Progenitor cell of endocrine pancreas (in vitro differentiated cells): ENCODE measurements at places on chromosomes 13 and 19. TPM values are rescaled to one million over a fixed set of nuclear protein-coding genes. Genes with fewer than 3 reads are reported as not detected.

MUC16 gene
- 0.31 and 0.43 TPM in 2 replicates for total RNA-seq

C19orf38 gene
- 0.31 and 0.33 TPM in 2 replicates for total RNA-seq

ALKBH6 gene
- total RNA-seq: 32.9 and 36.8 TPM in 2 replicates

TINCR gene
- total RNA-seq: 0.60 and 1.0 TPM in 2 replicates

PPM1N gene
- 0.62 TPM in 1 of 2 replicates, not detected in the other for total RNA-seq

KMT5C gene
- 68.4 and 68.6 TPM in 2 replicates for total RNA-seq

ZNF229 gene
- total RNA-seq: 18.3 and 18.4 TPM in 2 replicates

TRIM13 gene
- 49.1 and 51.6 TPM in 2 replicates for total RNA-seq

PSG3 gene
- not detected in 2 replicates for total RNA-seq

CYP2A6 gene
- not detected in 2 replicates for total RNA-seq

MCEMP1 gene
- total RNA-seq: not detected in 2 replicates

IGFL4 gene
- 0.84 and 1.2 TPM in 2 replicates for total RNA-seq

C1QTNF9B gene
- total RNA-seq: not detected in 2 replicates

CCDC194 gene
- not detected in 2 replicates for total RNA-seq

- no peak overlapping the region for H3K27ac ChIP-seq
- H3K4me1 ChIP-seq: no peaks in the 10 kb centered on the region
- H3K4me3 ChIP-seq: no peak overlapping the region
- peaks cover 18% of the 10 kb centered on the region for H3K36me3 ChIP-seq
These were observed 27.3 kb downstream of the CHAF1A start for GRCh38 chr19:4429771-4430171.

DNA sequence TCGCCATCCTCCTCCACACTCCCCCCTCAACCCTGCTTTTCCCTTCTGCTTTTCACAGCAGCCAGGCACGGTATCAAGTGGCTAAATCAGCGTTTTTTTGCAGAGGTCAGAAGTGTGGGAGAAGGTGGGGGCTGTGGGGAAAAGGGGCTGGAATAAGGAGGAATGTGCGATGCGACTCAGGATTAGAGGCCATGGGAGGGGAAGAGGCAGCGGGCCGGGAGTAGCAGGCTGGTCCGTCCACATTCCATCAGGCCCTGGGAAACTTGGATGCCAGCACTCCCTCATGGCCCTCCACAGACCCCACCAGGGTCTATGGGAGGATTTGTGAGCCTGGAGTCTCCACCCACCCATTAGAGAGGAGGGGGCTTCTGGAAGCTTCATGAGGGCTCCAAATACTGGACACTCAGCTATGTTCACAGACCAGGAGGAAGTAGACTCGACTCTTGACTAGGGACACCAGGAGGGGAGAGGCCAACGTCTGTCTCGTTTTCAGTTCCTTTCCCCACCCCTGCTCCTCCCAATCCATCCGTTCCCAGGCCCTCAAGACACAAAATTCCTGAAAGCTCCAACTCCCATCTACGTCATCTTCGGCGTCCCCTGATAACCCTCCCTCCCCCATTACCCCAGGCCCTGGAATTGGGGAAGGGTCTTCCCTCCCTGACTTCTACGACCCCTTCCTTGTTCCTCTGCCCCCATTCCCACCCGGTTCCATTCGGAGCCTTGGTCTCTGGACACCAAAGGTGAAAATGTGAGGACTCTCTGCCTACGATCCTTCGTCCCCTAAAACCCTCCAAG is 3.3 kb upstream of the KCNC3 start:
- DNase-seq: peak; percentile 41
- peak overlapping the region; percentile 98 for H3K27ac ChIP-seq
- H3K4me3 ChIP-seq: peak overlapping the region; percentile 79
- H3K27me3 ChIP-seq: peaks cover 13% of the 10 kb centered on the region
- peaks cover 6% of the 10 kb centered on the region for H3K36me3 ChIP-seq

DNA sequence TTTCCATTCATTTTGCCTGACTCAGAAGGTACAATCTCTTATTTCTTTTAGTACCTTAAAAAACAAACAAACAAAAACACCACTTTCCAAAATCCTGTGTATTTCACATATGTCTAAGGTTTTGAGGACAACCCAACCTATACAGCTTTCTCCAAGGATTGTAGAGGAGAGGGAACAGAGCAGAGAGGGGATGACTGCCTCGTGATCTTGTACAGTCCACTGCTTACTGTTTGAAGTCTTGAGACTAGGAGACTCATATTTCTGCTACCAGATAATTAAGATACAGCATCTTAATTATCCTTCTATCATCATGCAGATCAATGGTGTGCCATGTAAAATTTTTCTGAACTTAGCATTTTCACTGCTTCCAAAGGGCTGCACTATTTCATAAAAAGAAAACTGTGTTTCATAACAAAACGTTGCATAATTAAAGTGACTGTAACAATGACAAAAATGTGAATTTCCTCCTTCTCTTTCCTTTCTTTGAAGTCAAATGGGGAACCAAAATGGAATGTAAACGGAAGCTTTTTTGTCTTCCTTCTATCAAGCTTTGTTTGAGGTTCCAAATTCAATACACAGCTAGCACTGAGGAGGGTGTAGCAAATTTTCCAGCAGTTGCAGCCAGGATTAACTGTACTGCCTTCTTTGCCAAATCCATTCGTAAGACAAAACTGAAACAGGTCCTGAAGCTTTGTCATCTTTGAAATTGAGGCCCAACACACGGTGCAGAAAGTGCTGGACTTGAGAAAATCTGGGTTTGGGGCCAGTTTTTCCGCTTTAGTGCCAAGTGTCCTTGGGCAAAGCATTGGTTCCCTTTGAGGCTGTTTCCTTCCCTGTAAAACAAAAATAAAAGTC is 34.9 kb upstream of the RCBTB2 start:
- DNase-seq: no peak
- peaks cover 7% of the 10 kb centered on the region for H3K4me1 ChIP-seq
- no peaks in the 10 kb centered on the region for H3K27me3 ChIP-seq

DNA sequence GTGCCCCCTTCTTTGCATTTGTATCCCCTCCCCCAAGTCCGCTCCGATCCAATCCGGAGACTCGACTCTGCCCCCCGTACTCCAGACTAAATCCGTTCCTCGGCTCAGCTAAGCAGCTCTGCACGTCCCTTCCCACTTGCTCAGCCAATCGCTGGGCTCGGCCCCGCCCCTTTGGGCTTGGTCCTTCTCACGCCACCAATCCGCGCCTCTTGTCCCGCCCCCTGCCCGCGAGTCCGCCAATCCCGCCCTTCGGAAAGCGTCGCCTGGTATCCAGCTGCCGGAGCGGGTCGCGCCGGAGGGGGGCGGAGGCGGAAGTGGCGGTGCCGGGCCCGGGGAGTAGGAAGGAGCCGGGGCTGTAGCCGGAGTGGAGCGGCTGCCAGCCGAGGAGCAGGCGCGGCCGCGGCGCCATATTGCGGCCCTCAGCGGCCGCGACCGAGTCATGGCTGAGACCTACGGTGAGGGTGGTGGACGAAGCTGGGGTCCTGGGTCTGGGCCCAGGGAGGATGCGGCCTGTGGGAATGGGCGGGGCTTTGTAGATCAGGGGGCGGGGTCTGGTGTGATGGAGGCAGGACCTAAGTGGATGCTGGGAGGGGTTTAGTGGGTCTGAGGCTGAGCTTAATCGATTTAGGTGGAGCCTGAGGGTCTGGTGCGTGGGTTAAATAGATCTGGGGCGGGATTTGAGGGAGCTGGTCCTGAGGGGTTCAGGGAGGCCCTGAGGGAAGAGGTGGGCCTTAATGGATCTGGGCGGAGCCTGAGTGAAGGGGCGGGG is at the start of gene RAB4B:
RAB4B (plus strand) TSS at position 311 of the 769 bp plus-strand sequence; CDS start at position 440, 129 bp downstream.
- peak within 1 kb of the TSS; percentile 82 for H3K4me3 ChIP-seq
- peak within 1 kb of the TSS; percentile 100 for H3K27ac ChIP-seq
- H3K36me3 ChIP-seq: peaks cover 7% of the 10 kb centered on the region
- H3K4me1 ChIP-seq: peaks cover 10% of the 10 kb centered on the region
- DNase-seq: peak; percentile 100

DNA sequence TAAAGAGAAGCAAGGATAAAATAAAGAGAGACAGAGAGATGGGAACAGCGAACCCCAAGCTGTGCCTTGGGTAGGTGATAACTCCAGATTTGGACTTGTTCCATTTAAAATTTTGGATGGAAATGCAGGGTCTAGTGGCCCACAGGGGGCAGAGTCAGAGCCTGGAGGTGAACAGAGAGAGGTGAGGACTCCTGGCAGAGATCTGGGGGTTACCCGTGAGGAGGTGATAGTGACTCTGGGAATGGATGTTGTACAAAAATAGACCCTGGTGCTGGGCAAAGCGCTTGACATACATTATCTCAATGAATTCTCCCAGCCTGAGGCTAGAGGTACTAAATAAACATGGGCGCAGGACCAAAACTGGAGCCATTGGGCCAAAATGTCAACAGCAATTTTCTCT is 14.3 kb upstream of the DHRS12 start:
- no peak for DNase-seq
- peaks cover 15% of the 10 kb centered on the region for H3K27me3 ChIP-seq
- no peak overlapping the region for H3K27ac ChIP-seq
- no peak overlapping the region for H3K4me3 ChIP-seq

DNA sequence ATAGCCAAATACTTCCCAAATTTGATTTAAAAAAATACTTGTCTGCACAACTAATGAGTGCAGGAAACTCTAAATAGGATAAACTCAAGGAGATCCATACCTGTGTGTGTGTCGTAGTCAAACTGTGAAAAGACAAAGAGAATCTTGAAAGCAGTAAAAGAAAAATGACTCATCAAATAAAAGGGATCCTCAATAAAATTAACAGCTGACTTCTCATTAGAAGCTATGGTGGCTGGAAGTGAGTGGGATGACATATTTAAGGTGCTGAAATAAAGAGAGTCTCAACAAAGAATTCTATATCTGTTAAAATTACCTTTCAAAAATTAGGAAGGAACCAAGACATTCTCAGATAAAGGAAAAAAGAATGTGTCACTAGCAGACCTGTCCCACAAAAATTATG is 13.7 kb downstream of the RNASEH2B start:
- no peaks in the 10 kb centered on the region for H3K27me3 ChIP-seq
- H3K27ac ChIP-seq: no peak overlapping the region
- H3K36me3 ChIP-seq: peaks cover 33% of the 10 kb centered on the region
- no peak overlapping the region for H3K4me3 ChIP-seq
- peaks cover 3% of the 10 kb centered on the region for H3K4me1 ChIP-seq
- no peak for DNase-seq

DNA sequence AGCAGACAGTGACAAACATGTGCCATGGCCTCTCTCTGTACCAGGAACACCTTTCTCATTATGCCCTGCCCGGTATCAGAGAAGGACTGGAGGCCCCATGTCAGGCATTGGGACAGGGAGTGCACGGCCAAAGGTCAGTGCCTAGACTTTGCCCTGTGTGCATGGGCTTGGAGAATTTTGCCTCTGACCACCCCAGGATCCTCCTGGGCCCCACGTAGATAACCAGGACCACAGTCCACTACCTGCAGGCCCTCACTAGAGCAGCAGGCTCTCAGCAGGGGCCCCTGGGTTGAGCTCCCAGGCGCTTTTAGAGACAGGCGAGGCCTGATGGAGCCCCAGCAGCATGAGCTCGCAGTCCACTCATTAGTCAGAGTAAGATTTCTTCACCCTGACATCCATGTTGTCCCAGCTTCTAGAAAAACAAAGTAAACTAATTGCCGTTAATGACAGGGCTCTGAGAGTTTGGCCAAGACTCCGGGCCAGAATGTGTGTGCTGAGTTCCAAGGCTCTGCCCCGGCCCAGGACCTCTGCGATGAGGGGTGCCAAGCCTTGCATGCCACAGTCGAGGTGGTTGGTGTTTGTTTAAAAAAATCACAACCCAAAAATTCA is 42.7 kb downstream of the CAPN12 start:
- H3K27ac ChIP-seq: peak overlapping the region; percentile 86
- peaks cover 24% of the 10 kb centered on the region for H3K4me1 ChIP-seq
- DNase-seq: no peak
- H3K27me3 ChIP-seq: no peaks in the 10 kb centered on the region

DNA sequence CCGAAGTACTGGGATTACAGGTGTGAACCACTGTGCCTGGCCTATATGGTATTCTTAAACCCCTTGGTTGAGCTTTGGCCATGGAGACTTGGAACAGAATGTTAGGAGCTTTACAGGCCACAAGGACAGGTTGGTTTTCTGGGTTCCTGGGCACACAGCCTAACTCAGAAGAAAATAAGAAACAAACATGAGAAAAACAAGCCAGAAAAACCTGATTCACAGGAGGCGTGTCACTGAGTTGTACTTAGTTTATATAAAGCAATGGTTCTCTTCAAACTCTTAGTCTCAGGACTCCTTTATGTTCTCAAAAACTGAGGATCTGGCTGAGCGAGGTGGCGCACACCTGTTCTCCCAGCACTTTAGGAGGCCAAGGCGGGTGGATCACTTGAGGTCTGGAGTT is 125.1 kb upstream of the SPATA13 start:
- DNase-seq: no peak
- H3K4me3 ChIP-seq: no peak overlapping the region
- no peak overlapping the region for H3K27ac ChIP-seq
- H3K36me3 ChIP-seq: no peaks in the 10 kb centered on the region

GRCh38 chr13:96984051-96984508 is 10.2 kb downstream of the OXGR1 start:
- H3K4me3 ChIP-seq: peak overlapping the region; percentile 54
- H3K36me3 ChIP-seq: no peaks in the 10 kb centered on the region
- peaks cover 8% of the 10 kb centered on the region for H3K27me3 ChIP-seq
- DNase-seq: no peak
- H3K27ac ChIP-seq: peak overlapping the region; percentile 33

DNA sequence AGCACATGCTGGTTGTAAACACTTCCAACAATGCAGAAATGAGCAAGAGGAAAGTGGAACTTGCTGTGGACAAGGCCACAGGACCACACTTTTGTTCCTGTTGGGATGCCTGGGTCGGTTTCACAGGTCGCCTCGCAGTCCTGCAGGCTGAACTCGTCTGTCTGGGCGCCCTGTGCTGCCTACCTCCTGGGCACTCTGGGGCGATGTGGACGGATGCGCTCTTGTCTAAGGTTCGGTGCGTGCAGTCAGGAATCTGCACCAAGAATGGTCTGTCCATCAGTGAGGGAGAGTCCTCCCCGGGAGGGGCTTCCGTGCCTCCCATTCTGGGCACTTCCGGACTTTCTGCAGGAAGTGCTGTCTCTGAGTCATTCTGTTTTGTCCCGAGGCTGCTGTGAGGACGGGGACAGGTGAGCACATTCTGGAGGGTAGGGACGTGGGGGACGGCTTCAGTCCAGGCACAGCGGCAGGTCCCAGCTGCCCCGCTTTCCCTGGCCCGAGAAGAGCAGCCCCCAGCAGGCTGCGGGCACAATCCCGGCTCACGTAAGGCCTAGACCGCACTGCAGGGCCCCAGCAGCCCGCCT is 24.1 kb upstream of the SLITRK1 start:
- H3K4me1 ChIP-seq: peaks cover 5% of the 10 kb centered on the region
- DNase-seq: no peak
- no peak overlapping the region for H3K27ac ChIP-seq
- H3K4me3 ChIP-seq: no peak overlapping the region
- H3K36me3 ChIP-seq: no peaks in the 10 kb centered on the region

DNA sequence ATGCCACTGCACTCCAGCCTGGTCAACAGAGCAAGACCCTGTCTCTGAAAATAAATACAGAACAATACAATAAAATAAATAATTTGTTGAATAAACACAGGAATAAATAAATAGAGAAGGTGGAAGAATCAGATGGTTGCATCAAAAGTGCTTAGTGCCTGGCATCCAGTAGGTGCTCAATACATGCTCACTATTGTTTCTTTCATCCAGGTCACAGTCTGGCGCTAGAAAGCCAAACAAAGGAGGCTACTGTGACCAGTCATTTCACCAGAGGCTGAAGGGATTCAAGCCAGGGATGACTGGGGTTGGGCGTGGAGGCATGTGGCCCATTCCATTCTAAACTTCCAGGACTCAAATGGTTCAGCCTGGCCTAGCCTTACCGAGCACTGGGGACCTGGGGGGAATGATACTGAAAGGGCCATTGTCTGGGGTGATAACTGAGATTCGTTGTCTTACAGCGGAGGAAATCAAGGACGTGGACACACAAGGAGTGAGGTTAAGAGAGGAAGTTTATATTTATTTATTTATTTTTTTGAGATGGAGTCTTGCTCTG is 3.6 kb upstream of the NDUFB7 start:
- H3K27me3 ChIP-seq: no peaks in the 10 kb centered on the region
- H3K4me3 ChIP-seq: no peak overlapping the region
- no peak overlapping the region for H3K27ac ChIP-seq
- H3K4me1 ChIP-seq: peaks cover 9% of the 10 kb centered on the region
